Endothelial cell of umbilical vein (primary cell): ENCODE measurements at places on chromosomes 12 and 14. TPM values are rescaled to one million over a fixed set of nuclear protein-coding genes. Genes with fewer than 3 reads are reported as not detected.

SLC5A8 gene
- not detected in 2 replicates for total RNA-seq

DNA sequence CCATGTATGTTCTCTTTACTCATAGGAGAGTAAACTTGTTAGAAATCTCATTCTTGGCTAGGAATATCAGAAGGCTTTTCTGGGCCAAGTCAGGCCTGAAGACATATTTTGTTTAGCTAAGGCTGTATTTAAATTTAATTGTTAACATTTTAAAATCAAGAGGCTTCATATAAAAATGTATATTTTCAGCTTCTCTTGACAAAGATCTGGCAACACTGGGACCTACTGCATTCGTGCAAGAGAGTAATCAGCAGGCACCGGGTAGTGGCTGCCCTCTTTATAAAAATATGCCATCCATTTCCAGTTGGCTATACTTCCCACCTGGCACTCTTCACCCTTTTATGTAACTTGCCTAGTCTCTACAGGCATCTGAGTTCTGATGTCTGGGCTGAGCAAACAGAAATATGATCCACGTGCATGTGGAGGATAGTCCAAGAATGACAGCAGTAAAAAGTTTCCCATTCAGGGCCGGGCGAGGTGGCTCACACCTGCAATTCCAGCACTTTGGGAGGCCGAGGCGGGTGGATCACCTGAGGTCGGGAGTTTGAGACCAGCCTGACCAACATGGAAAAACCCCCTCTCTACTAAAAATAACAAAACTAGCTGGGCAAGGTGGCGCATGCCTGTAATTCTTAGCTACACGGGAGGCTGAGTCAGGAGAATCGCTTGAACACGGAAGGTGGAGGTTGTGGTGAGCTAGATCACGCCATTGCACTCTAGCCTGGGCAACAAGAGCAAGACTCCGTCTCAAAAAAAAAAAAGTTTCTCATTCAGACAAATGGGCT lies 2.0 kb upstream of the SOS2 start:
- no peak for DNase-seq

- DNase-seq = no peak
Measured at GRCh38 chr14:51081209-51081608, 13.7 kb downstream of the TRIM9 start.

GRCh38 chr12:128966203-128966810 lies 113.0 kb downstream of the GLT1D1 start:
- no peak for DNase-seq

GRCh38 chr14:53925201-53925766 lies 31.3 kb downstream of the BMP4 start:
- no peak for DNase-seq

MORN3 gene
- 0.62 and 0.73 TPM in 2 replicates for total RNA-seq

RHOJ gene
- total RNA-seq = 177 and 191 TPM in 2 replicates
